ENCODE measurements at places on chromosomes 7 and 10.

DNA sequence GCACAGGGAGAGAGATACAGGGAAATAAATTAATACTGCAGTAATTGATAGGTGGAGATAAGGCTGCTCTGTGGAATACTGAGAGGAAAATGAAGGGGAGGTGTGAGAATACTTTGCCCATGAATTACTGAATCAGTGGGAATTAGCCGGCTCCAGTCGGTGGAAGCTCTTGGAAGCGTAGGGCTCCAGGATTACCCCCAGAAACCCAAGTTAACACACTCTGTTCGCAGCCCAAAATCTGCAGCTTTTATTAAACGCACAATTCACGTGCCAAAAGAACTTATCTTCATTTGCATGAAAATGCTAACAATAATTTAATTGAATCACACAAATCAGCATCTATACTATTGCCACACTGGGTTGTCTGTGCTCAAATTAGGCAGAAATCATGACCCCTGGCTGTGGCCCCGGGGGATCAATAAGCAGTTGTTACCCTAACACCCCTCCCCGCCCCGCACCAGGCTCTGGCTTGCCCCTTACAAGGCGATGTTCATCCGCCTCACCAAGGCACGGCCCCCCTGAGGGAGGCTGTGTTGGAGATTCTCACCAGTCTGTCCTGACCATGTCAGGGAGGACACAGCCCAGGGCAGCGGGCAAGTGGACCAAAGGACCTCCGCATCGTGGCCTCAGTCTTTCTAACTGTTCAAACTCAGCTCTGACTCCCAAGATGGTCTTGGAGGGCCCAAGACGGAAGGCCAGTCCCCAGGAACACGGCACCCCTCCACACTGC, 48.4 kb upstream of the MGMT start:
- no peak for DNase-seq

GRCh38 chr7:132379292-132379691, 197.0 kb downstream of the PLXNA4 start:
- no peak for DNase-seq

GRCh38 chr10:120841522-120842189, 9.5 kb upstream of the WDR11 start:
- DNase-seq: no peak

DNA sequence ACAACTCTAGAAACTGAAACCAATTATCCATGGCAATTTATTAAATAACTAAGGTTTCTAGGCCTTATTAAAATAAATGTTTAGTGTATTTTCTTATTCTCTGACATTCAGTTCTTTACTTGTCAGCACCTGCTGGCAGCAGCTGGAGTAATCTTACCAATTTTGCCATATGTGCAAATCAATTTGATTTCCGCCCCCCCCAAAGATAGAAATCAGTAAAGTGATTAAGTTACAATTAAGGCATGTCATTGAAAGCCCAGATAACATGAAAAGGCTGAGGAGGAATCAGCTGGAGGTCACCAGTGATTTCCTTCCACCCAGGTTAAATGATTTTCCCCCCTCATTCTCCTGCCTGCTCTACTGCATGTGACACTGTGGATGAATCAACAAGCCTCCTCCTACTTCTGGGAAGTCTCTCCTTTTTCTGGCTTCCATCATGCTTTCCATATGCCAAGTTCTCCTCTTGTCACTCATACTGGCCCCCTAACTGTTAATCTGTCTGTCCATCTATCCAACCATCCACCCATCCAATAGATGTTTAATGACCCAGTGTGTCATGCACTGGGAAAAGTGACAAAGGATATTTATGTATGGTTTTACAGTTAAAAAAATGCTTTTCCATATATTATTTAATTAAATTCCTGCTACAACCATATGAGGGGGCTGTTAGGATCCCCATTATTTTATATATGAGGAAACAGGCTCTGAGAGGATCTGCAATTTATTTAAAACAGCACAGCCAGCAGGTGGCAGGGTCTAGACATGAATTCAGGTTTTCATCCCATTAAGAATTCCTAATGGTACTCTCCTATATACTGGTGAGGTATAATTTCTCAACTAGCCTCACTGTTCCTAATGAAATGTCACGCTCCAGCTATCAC, 116.5 kb downstream of the ATXN7L1 start:
- DNase-seq: peak; percentile 28

GRCh38 chr10:100866575-100867098, 46.1 kb upstream of the SLF2 start:
- no peak for DNase-seq

GRCh38 chr10:35422228-35422627, 85.9 kb downstream of the CCNY start:
- DNase-seq: no peak

GRCh38 chr10:116733566-116733965, 8.8 kb downstream of the HSPA12A start:
- DNase-seq: no peak

DNA sequence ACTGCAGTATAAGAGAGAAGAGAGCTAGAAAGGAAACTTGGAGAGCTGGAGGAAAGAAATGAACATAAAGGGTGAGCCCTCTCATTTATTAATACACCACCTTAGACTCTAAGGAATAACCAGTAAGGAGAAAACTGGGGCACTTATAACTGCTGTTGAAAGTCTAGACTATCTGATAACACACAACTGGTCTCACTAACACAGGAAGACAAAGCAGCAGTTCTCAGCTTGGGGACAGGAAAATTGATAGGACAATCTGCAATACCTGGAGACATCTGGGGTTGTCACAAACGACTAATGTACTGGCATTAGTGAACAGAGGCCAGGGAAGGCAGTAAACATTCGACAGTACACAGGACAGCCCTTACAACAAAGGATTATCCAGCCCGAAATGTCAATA, 6.8 kb downstream of the ELMO1 start:
- DNase-seq: no peak

DNA sequence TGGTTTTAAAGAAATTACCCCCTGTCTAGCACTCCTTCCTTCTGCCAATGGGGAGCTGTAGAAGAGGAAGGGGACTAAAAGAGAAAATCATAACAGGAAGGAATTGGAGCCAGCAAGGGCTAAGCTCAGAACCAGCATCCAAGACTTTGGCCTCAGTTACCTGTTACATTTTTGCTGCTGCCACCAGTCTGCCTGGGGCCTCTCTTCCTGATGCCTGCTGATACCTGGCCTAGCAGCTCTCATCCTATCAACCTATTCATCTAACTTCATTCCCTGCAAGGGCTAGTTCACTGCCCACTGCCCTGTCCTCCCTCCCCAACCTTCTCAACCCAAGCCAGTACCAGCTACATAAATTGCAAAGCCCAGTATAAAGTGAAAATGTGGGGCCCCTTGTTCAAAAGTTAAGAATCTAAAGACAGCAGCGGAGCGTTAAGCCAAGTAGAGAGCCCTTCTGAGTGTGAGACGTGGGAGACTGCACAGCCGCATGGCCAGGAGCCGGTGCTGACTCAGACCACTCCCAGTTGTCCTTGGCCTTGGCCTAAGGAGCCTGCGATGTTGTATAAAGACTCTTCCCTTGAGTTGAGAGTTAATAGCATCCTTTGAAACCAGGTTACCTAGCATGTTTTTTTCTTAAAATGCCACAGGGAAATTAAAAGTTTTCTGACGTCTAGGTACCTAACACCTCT, 13.2 kb upstream of the AOC1 start:
- no peak for DNase-seq

GRCh38 chr10:77207828-77208185, 429.8 kb downstream of the KCNMA1 start:
- no peak for DNase-seq

DNA sequence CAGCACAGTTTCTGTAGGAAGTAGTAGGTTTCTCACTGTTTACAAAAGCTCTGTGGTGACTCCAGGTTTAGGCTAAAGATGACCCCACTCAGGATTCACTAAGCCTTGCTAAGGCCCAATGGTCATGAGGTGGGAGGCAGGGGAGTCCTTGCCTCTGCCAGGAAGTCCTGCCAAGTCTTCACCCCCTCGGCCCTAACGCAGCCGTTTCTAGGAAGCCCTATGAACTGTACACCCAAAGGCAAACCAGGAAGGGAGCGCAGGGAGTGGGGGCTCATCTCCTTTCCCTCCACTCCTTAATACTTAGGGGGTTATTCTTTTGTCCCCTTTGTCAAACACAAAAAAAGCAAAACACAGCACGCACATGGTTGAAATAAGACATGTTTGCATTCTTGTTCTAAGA, 64.6 kb downstream of the CTBP2 start:
- no peak for DNase-seq

All from upper lobe of left lung (tissue), 6 donors.